Naive thymus-derived CD4-positive, alpha-beta T cell (primary cell): ENCODE measurements at places on chromosomes 12 and 14. TPM values are rescaled to one million over a fixed set of nuclear protein-coding genes. Genes with fewer than 3 reads are reported as not detected.

GRCh38 chr12:93020631-93021597 lies 91.8 kb upstream of the EEA1 start:
- no peaks in the 10 kb centered on the region for H3K27me3 ChIP-seq
- H3K36me3 ChIP-seq, result no peaks in the 10 kb centered on the region
- no peaks in the 10 kb centered on the region for H3K4me1 ChIP-seq
- H3K27ac ChIP-seq, result no peak overlapping the region
- no peak for DNase-seq
- no peak overlapping the region for H3K4me3 ChIP-seq

- H3K4me1 ChIP-seq, result peaks cover 18% of the 10 kb centered on the region
- DNase-seq, result no peak
- no peak overlapping the region for H3K4me3 ChIP-seq
- H3K27ac ChIP-seq, result peak overlapping the region; percentile 28
- H3K27me3 ChIP-seq, result no peaks in the 10 kb centered on the region
These were observed 53.0 kb downstream of the CDK17 start for GRCh38 chr12:96347130-96347699.

GRCh38 chr12:55849616-55850343 lies 7.0 kb upstream of the MMP19 start:
- no peaks in the 10 kb centered on the region for H3K4me1 ChIP-seq
- DNase-seq, result no peak
- H3K36me3 ChIP-seq, result no peaks in the 10 kb centered on the region
- H3K4me3 ChIP-seq, result no peak overlapping the region
- no peaks in the 10 kb centered on the region for H3K27me3 ChIP-seq
- H3K27ac ChIP-seq, result no peak overlapping the region

DNA sequence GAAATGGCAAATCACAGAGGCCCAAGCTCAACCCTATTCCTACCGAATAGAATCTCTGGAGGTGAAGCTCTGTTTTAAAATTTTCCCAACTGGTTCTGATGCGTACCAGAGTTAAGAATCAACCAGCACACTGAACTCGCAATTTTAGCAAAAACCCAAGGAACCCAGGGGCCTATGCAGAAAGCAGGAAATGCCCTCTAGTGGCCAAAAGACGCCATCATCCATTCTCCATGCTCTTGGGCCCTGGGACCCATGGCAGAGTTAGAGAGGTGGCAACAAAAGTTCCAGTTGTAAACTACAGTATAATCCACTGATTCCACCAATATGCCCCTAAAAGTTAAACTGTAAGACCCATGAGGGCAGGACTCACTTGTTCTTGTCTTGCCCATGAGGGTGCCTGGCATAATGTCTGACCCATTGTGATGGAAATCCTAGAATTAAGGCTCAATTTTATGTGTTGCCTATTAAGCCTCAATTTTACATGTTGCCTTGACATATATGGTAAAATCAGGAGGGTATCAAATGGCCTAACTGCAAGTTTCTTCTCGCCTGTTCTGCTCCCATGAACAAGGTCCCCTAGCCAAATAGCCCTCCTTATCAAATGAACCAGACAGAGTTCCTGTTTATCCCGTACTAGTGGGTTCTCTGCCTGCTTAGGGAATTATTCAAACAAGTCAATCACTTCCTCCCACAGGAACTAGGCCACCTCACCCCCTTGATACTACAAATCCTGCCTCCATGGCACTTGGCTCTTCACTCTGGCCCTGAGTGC lies 137.5 kb upstream of the CPM start:
- no peak overlapping the region for H3K4me3 ChIP-seq
- DNase-seq, result peak; percentile 53

- H3K27ac ChIP-seq, result no peak overlapping the region
- no peak overlapping the region for H3K4me3 ChIP-seq
- H3K36me3 ChIP-seq, result no peaks in the 10 kb centered on the region
- H3K27me3 ChIP-seq, result no peaks in the 10 kb centered on the region
- DNase-seq, result no peak
These were observed 66.7 kb downstream of the MED13L start for GRCh38 chr12:116210762-116211161.

GRCh38 chr12:43733687-43734086 lies 24.9 kb downstream of the PUS7L start:
- H3K27ac ChIP-seq, result no peak overlapping the region
- no peaks in the 10 kb centered on the region for H3K27me3 ChIP-seq
- peaks cover 7% of the 10 kb centered on the region for H3K36me3 ChIP-seq
- no peaks in the 10 kb centered on the region for H3K4me1 ChIP-seq
- DNase-seq, result no peak
- H3K4me3 ChIP-seq, result no peak overlapping the region

- peak; percentile 65 for DNase-seq
- no peaks in the 10 kb centered on the region for H3K4me1 ChIP-seq
- H3K36me3 ChIP-seq, result peaks cover 51% of the 10 kb centered on the region
- no peaks in the 10 kb centered on the region for H3K27me3 ChIP-seq
- H3K27ac ChIP-seq, result peak overlapping the region; percentile 40
- no peak overlapping the region for H3K4me3 ChIP-seq
These were observed 16.7 kb downstream of the KMT2D start for GRCh38 chr12:49043856-49044258.

GRCh38 chr14:82070040-82070439 lies 536.4 kb upstream of the SEL1L start:
- DNase-seq, result no peak
- H3K4me3 ChIP-seq, result no peak overlapping the region
- H3K27ac ChIP-seq, result no peak overlapping the region
- H3K36me3 ChIP-seq, result no peaks in the 10 kb centered on the region
- no peaks in the 10 kb centered on the region for H3K4me1 ChIP-seq

GRCh38 chr14:69891422-69891821 lies 12.2 kb downstream of the SMOC1 start:
- H3K27ac ChIP-seq, result no peak overlapping the region
- DNase-seq, result no peak
- no peak overlapping the region for H3K4me3 ChIP-seq
- H3K27me3 ChIP-seq, result no peaks in the 10 kb centered on the region

DNA sequence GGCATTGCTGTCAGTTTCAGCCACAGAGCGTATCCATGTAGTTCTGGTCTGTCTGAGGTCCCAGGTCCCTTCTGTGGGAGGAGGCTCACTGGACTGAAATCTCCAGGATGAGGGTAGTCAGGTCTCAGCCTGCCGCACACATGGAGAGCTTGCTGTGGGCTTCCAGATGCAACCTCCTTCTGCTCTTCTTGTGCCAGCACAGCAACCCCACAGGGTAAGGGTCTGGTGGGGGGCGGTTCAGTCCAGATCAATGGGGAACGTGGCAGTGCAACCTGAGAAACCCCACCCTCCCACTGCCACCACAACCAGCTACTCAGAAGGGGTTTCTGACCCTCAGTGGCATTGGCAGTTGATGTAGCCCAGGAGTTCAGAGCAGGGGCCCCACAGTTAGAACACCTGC lies 61.2 kb downstream of the BEGAIN start:
- H3K27ac ChIP-seq, result no peak overlapping the region
- H3K4me1 ChIP-seq, result no peaks in the 10 kb centered on the region
- no peaks in the 10 kb centered on the region for H3K36me3 ChIP-seq
- no peak overlapping the region for H3K4me3 ChIP-seq
- no peak for DNase-seq

GRCh38 chr14:92944976-92945375 lies 22.0 kb downstream of the CHGA start:
- no peaks in the 10 kb centered on the region for H3K4me1 ChIP-seq
- no peak overlapping the region for H3K27ac ChIP-seq
- no peak overlapping the region for H3K4me3 ChIP-seq

DNA sequence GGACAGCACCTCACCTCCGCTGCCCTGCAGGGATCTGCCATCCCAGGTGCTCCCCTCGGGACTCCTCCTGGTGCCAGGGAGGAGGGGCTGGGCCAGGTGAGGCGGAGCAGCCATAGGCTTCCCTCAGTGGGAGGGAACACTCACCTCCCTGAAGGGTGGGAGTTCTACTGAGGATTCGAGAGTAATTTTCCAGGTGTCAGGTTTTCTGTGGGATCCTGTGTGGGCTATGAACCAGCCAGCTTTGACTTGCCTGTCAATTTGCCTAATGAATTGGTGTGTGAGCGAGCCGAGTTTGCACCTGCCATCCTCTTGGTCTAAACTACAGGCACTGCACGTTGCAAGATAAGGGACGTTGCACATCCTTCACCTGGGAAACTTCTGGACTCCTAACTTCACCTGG lies 50.3 kb downstream of the NOC4L start:
- H3K4me1 ChIP-seq, result peaks cover 9% of the 10 kb centered on the region
- no peaks in the 10 kb centered on the region for H3K36me3 ChIP-seq
- no peak overlapping the region for H3K4me3 ChIP-seq

- no peaks in the 10 kb centered on the region for H3K4me1 ChIP-seq
- H3K36me3 ChIP-seq, result no peaks in the 10 kb centered on the region
- no peak for DNase-seq
- H3K27me3 ChIP-seq, result no peaks in the 10 kb centered on the region
These were observed 85.8 kb upstream of the WSCD2 start for GRCh38 chr12:108043286-108043685.

DNA sequence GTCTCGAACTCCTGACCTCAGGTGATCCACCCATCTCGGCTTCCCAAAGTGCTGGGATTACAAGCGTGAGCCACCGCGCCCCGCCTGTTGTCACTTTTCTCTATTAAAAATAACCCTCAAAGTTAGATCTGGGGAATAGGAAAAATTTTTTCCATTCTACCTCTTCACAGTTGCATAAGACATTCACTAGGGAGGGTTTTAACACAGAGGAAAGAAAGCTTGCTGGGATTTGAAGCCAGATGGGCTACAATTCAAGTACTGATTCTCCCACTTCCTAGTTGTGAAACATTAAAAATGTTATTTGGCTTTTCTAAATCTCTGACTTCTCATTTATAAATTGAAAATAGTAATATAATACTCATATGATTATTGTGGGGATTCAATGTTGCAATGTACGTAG lies 23.3 kb upstream of the SLC15A5 start:
- DNase-seq, result no peak
- H3K4me3 ChIP-seq, result no peak overlapping the region

DNA sequence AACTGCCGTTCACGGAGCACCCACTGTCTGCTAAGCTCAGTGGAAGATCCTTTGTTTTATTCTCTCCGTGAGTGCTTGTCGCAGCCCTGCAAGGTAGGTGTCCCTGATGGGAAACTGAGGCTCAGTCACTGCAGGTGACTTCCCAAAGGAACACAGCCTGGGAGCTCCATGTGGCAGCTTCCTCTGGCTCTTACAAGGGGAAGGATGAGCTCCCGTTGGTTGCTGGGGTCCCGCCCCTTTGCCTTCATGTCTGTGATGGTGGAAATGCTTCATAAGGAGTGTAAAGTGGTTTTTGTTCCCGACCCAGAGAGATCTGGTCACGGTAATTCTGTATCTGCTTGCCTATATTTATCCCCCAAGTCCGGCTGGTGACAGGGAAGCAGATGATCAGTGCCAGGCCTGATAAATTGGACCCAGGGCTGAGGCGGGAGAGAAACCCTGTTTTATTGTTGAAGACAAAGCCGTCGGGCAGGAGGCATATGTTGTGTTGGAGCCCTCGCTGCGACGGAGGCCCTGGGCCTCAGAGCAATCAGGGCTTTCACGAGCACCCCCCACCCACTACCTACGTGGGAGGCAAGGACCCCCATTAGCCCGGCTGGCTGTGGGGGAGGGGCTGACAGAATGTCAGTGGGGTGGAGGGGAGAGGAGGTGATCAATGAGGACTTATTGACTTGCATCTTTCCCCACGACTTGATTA lies 91.9 kb downstream of the KIF26A start:
- H3K27ac ChIP-seq, result no peak overlapping the region
- H3K4me1 ChIP-seq, result no peaks in the 10 kb centered on the region
- no peaks in the 10 kb centered on the region for H3K36me3 ChIP-seq
- H3K27me3 ChIP-seq, result no peaks in the 10 kb centered on the region

DNA sequence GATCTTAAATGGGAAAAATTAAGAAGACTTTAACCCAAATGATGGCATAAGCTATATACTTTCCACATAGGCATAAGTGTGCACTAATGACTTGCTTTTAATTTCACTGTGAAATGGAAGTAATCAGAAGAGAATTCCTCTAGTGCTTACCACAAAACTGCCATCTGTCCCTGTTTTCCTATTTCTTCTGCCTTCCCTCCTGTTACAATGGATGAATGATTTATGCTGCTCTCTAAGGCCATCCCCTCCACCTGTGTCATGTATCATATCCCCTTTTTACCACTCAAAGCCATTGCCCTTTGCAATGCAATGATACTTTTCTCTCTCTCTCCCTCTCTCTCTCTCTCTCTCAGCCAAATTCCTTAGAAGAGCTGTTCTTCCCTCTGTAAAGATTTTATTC lies 109.1 kb downstream of the C12orf50 start:
- H3K27ac ChIP-seq, result no peak overlapping the region
- no peak for DNase-seq
- no peak overlapping the region for H3K4me3 ChIP-seq
- no peaks in the 10 kb centered on the region for H3K27me3 ChIP-seq
- H3K4me1 ChIP-seq, result no peaks in the 10 kb centered on the region

- no peak overlapping the region for H3K4me3 ChIP-seq
- H3K36me3 ChIP-seq, result no peaks in the 10 kb centered on the region
- no peaks in the 10 kb centered on the region for H3K27me3 ChIP-seq
- H3K27ac ChIP-seq, result no peak overlapping the region
- no peak for DNase-seq
- peaks cover 7% of the 10 kb centered on the region for H3K4me1 ChIP-seq
These were observed 20.5 kb upstream of the ZNF740 start for GRCh38 chr12:53160000-53160399.

- no peak overlapping the region for H3K4me3 ChIP-seq
- DNase-seq, result no peak
- H3K4me1 ChIP-seq, result no peaks in the 10 kb centered on the region
- no peaks in the 10 kb centered on the region for H3K36me3 ChIP-seq
- no peaks in the 10 kb centered on the region for H3K27me3 ChIP-seq
These were observed 290.6 kb upstream of the NAV3 start for GRCh38 chr12:77540097-77540496.

GRCh38 chr14:92033433-92033832 lies 6.4 kb downstream of the TRIP11 start:
- peak overlapping the region; percentile 35 for H3K27ac ChIP-seq
- H3K4me3 ChIP-seq, result no peak overlapping the region
- H3K36me3 ChIP-seq, result peaks cover 3% of the 10 kb centered on the region
- no peak for DNase-seq

DNA sequence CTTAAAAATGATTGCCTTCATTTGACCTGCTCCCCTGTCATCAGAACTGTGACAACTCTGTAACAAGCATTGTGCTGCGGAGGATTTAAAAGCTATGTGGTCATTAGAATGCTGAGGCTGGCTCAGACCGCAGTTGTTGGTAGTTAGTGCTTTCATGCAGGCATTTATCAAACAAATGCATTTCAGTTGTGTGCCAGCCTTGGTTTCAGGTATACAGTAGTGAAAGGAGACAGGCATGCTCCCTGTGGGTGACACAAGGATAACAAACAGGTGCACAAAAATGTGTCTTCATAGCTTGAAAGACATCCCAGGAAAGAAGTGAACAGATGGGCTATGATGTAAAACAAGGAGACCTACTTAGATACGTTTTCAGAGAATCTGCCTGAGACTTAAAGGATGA lies 60.6 kb downstream of the MARK3 start:
- no peak for DNase-seq
- H3K36me3 ChIP-seq, result no peaks in the 10 kb centered on the region
- no peak overlapping the region for H3K4me3 ChIP-seq
- H3K4me1 ChIP-seq, result no peaks in the 10 kb centered on the region

Gene IL26
- not detected for total RNA-seq

Gene PYGL
- 1.0 TPM for total RNA-seq

Gene C1QL4
- not detected for total RNA-seq

Gene PITPNM2
- 48.2 TPM for total RNA-seq

Gene MUCL1
- not detected in 2 replicates for total RNA-seq

Gene PLCZ1
- not detected in 2 replicates for total RNA-seq

Gene ZNF385A
- total RNA-seq, result 6.7 TPM

Gene SLC6A15
- total RNA-seq, result not detected

Gene IRAK3
- total RNA-seq, result 3.4 TPM

Gene SYNDIG1L
- total RNA-seq, result not detected

Gene RHOJ
- total RNA-seq, result not detected in 2 replicates
